WTC11 (cell line): ENCODE measurements at places on chromosomes 13 and 19.

DNA sequence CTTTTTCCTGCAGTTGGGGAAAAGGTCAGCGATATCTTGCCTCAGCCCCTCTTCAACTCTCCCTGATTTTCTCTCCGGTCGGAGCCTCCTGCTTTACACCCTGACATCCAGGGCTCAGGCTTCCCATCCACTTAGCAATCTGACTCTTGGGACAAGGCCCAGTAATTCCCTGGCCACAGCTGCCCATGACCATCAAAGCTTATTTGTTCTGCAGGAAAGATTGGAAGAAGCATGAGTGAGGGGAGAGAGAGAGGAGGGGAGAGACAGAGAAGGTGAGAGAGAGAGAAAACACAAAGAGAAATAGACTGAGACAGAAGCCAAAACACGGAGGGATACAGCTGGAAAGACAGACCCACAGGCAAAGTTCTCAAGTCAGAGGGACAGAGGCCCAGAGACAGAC is 13.7 kb downstream of the SYT3 start:
- no peak for DNase-seq
- peaks cover 2% of the 10 kb centered on the region; the same call in 1 of the 2 replicates for H3K27me3 ChIP-seq
- no peak overlapping the region for H3K4me3 ChIP-seq
- no peaks in the 10 kb centered on the region for H3K4me1 ChIP-seq
- no peak overlapping the region for H3K27ac ChIP-seq

GRCh38 chr13:26007261-26008125 is 44.3 kb downstream of the SHISA2 start:
- peaks cover 10% of the 10 kb centered on the region for H3K4me1 ChIP-seq
- DNase-seq: no peak
- no peak overlapping the region for H3K4me3 ChIP-seq
- H3K27me3 ChIP-seq: no peaks in the 10 kb centered on the region
- H3K36me3 ChIP-seq: peaks cover 6% of the 10 kb centered on the region
- H3K27ac ChIP-seq: no peak overlapping the region

DNA sequence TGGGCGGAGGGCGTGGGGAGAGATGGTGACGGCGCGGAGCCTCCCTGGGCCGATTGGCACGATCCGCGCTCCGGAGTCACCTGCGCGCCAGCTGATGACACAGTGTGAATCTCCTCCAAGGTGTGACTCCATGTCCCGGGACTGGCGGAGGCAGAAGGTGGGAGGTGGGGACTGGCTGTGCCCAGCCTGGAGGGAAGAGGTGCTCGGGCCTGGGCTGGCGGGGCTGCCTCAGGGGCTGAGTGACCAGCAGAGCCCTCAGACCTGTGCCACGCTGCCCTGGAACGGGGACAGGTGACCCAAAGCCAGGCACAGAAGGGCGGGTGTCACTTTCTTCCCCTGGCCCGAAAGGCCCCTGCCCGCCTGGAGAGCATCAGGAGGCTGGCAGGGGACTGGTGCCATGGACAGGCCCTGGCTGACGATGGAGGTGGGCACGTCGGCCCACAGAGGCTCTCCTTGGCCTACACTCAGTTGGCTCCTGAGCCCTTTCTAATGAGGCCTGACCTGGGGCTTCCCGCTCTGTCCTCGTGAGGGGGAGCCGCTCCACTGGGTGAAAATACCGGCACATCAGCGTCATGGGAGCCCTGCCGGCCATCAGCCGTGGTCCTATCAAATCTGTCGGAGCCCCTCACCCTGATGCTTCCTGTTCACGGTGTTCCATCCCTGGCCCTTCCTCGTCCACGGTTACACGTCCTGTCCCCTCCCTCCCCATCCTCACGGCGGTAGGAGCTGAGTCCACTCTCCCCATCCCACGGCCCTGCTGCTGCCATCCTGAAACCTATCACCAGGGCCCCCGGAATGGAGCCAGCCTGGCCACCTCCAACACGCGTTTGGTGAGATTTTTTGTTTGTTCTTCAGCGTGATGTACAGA is 75.6 kb downstream of the SPACA7 start:
- H3K4me1 ChIP-seq: no peaks in the 10 kb centered on the region
- H3K36me3 ChIP-seq: no peaks in the 10 kb centered on the region
- DNase-seq: no peak
- H3K27me3 ChIP-seq: no peaks in the 10 kb centered on the region
- no peak overlapping the region for H3K4me3 ChIP-seq

DNA sequence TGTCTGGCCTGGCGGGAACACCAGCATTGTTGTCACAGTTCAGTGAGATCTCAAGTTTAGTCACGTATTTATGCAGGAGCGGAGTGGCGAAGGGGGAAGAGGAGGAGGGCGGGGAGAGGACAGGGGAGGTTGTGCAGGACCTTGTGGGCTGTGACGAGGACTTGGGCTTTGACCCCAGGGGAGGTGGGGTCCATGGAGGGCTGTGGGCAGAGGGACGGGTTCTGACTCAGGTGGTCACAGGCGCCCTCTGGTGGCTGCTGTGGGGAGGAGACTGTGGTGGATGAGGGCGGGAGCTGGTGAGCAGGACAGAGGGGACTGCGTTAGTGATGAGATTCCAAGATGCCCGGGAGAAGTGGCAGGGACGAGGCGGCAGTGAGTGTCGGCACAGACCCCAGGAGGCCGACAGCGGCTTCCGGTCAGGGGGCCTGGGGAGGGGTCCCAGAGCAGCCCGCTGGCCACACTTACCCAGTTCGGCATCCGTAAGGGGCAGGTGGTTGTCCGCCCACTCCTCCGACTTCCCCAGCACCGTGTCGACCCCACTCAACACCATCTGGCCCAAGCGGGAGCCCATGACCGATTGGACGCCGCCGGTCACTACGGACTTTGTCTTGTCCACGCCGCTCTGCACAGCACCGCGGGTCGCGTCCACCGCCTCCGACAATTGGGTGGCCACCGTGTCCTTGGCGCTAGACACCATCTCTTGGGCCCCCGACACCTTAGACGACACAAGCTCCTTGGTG is 15.7 kb downstream of the PLIN3 start:
- H3K27ac ChIP-seq: 0 out of 2 replicates have a peak overlapping the region, but pooled peaks have one; percentile 49
- peaks cover 24% of the 10 kb centered on the region for H3K36me3 ChIP-seq
- H3K4me3 ChIP-seq: no peak overlapping the region
